Bladder microvascular endothelial cell (primary cell): ENCODE measurements at places on chromosomes 4 and X. TPM values are rescaled to one million over a fixed set of nuclear protein-coding genes. Genes with fewer than 3 reads are reported as not detected.

Gene HTATSF1
- 22.0 and 26.7 TPM in 2 replicates for total RNA-seq

Gene TCP11X2
- not detected in 2 replicates for total RNA-seq

Gene SYTL4
- 27.7 and 30.8 TPM in 2 replicates for total RNA-seq

Gene GASK1B
- total RNA-seq: 165 and 168 TPM in 2 replicates

Gene RS1
- not detected in 2 replicates for total RNA-seq

Gene RASSF6
- not detected in 2 replicates for total RNA-seq

Gene AFF2
- under 0.01 and 0.16 TPM in 2 replicates for total RNA-seq

Gene FGFBP2
- not detected in 2 replicates for total RNA-seq

Gene ARX
- not detected in 2 replicates for total RNA-seq
